Stimulated activated naive CD8-positive, alpha-beta T cell treated with anti-CD3 and anti-CD28 coated beads, Interleukin-15, amount 100 ng/mL, for 72 hours (primary cell): ENCODE measurements at places on chromosomes 13 and 19.

GRCh38 chr13:110499621-110500281, 61.8 kb downstream of the RAB20 start:
- DNase-seq = no peak

DNA sequence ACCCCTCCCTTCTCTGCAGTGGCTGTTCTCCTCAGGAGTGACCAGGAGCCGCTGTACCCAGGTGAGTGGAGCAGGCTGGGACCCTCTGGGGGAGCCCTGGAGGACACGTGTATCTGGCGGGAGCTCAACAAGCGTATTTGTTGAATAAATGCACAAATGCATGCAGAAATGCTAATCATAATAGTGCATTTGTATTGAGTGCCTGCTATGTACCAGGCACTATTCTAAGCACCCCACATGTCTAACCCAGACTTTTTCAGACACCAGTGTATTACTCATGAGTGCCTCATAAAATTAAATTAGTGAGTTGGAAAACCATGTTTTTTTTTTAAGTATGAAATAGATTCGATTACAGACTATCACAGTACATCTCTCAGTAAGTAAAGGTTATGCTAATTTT, 7.9 kb downstream of the HPN start:
- no peak for DNase-seq

GRCh38 chr13:75547917-75548316, 1.7 kb upstream of the UCHL3 start:
- DNase-seq = no peak

DNA sequence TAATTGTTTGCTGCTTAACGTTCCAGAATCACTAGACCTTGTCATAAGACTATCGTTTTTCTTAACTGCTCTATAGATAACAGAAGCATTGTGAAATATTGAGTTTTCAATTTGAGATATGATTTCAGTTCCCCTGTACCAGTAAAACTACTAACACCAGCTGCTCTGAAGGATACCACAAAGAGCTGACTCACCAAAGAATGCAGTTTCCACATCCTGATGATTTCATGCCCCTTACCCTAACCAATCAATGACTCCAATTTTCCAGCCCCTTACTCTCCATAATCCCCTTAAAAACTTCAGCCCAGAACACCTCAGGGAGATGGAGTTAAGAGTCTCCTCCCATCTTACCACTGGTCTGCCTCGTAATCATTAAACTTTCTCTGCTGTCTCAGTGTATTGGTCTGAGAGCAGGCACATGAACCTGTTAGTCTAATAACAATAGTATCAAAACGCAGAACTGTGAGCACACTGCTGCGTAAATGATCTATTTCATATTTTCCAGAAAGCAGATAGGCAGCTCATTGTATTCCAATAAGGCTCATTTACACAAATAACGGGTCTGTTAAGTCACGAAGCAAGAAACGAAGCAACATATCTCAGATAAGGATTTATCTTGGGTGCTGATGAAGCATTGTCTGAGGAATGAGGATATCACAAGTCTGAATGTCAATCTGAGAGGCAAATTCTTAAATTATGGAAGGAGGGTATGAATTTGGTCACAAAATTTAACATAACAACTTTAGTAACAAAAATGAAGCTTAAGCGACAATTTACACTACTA, 14.1 kb upstream of the CCNA1 start:
- no peak for DNase-seq

DNA sequence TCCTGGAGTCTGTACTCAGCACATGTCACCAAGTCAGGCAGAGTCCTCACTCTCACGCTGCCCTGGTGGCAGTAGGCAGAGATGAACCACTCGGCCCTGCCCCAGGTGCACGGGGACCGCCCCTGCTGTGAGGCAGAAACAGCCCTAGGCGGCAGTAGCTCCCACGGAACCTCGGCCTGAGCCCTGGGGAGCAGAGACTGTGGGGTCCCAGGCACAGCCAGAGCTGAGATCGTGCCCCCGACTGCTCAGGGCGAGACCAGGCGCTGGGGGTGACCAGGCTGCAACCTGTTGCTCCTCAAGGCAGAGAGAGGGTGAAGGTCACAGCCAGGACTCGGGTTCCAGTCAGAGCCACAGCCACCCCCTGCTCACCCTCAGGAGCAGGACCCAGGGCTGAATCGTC, 34.9 kb downstream of the AP1M1 start:
- no peak for DNase-seq

- DNase-seq = no peak
Observed at GRCh38 chr13:47555235-47555634, 445.8 kb downstream of the SUCLA2 start.

- no peak for DNase-seq
Observed at GRCh38 chr13:33015241-33015668, 968 bp upstream of the KL start.

GRCh38 chr13:95541911-95542474, 10.5 kb upstream of the CLDN10 start:
- no peak for DNase-seq

GRCh38 chr19:4388337-4389063, 11.8 kb downstream of the SH3GL1 start:
- DNase-seq = no peak

DNA sequence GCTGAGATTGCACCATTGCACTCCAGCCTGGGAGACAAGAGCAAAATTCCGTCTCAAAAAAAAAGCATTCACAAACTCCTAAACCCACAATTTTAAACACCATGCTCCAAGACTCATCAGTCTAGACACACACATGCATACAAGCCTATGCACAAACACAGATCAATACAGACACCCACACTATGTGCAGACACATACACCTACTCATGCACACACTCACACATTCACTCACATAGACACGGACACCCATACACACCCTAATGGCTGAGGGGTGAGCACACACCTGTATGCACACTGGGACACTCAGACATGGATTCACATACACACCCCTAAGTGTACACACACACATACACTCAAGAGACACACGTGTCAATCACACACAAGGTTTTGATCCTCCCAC, 9.3 kb downstream of the PNMA8B start:
- DNase-seq = no peak

DNA sequence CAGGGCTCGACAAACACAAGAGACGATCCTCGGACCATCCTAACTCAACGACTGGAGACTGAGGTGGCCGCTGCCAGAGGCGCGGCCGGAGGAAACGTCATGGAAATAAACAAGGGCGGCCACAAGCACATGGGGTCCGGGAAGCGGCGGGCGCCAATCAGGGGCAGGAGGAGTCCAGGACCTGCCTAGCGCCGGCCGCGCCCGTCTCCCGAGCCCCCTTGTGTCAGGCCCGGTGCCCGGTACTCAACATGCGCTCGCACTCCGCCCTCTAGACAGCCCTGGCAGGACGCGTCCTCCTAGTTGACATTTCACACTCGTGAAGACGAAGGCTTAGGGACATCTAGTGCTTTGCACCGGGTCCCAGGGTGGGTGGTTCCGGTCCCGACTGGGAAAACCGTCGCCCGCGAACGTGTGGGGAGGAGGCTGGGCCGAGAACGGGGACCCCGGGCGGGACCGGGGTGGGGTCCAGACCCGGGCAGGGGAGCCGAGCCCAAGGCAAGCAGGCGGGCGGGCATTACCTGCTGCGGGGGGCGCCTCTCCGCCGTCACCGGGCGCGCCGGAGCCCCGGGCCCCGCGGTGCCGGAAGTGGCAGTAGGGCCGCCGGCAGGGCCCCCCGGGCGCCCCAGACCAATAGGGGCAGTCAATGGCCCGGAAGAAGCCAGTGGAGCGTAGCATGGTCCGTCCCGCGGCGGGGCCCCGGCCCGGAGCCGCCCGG, 442 bp downstream of the REXO1 start:
- DNase-seq = no peak

GRCh38 chr19:1093811-1094553, 1.2 kb downstream of the POLR2E start:
- no peak for DNase-seq

DNA sequence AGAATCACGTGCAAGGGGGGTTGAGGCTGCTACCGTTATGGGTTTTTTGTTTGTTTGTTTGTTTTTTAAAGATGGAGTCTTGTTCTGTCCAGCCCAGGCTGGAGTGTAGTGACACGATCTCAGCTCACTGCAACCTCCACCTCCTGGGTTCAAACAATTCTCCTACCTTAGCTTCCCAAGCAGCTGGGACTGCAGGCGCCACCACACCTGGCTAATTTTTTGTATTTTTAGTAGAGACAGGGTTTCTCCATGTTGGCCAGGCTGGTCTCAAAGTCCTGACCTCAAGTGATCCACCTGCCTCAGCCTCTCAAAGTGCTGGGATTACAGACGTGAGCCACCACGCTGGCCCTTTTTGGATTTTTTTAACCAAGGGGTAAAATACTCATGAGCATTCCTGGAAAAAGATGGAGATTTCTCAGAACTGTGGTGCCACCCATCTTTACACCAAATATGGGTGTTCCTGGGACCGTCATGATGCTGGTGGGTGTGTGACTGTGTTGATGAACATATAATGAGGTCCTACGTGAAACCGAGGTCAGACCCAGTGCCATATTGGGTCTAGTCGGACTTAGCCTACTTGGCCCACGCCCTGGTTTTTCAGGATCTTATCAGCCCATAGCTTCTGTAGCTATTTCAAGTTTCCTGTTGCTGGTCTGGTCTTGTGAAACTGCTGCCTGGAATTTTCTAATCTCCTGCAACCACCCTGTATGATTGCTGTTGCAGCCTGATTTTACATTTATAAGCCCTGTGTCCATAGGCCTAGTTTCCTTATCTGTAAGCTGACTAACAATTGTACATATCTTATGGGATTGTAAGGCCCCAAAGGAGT, 6.2 kb downstream of the PPP1R15A start:
- DNase-seq = peak; percentile 47

DNA sequence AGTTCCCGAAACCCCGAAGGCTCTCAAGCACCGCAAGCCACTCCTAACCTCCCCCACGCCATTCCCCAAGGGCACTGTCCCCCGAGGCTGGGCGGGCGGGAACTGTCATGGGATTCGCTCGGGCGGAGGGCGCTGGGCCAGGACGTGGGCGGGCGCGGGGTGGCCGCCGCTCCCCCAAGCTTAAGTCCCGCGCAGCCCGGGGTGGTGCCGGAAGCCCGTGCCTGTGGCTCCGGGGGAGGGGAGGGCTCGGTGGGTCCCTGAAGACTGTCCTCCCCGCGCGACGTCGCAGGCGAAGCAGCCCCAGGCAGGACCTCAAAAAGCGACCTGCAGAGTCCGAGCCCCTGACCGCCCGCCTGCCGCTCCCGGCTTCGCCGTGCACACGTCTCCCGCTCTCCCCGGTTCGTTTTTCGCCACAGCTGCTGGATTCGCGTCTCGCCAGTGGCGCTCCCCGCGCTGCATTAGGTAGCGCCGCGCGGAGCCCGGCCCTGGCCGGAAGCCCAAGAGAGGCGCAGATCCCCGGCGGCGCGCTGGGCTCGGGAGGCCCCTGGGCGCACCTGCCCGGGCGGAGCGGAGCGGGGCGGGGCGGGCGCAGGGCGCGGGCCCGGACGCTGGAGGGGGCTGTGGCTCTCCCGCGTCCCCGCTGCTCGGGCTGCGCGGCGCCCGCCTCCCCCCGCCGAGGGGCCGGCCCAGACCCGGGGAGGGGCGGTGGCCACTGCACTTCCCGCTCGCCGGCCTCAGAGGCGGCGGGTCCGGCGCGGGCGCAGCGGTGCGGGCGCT, at the start of gene FARP1:
FARP1 (plus strand) TSS at position 715 of the 777 bp plus-strand sequence. CDS start 70,149 bp downstream, outside the sequence.
- DNase-seq = peak; percentile 59

DNA sequence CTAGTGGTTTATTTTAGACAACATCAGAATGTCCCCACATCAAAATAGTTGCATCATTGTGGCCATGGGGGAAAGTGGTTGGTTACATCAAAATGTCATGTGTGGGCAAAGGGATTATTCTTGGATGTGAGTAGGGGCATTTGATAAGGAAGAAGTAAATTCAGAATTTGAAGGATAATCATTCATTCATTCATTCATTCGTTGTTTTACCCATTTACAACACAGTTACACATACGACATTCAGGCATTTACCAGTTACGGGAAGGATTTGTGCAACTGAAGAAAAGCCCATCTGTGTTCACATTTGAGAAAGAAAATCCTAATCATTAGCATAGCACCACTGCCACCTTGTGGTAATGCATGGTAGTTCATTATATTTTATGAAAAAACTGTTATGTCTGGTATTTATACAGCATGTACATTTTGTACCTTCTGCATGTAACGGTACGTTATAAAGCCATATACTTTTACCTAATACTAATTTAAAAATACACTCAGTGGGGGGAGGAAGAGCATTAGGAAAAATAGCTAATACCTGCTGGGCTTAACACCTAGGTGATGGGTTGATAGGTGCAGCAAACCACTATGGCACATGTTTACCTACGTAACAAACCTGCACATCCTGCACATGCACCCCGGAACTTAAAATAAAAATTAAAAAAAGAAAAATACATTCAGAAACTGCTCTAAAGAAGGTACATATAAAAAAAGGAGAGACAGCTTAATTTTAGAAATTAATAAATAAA, 62.1 kb downstream of the DGKH start:
- peak; percentile 35 for DNase-seq

DNA sequence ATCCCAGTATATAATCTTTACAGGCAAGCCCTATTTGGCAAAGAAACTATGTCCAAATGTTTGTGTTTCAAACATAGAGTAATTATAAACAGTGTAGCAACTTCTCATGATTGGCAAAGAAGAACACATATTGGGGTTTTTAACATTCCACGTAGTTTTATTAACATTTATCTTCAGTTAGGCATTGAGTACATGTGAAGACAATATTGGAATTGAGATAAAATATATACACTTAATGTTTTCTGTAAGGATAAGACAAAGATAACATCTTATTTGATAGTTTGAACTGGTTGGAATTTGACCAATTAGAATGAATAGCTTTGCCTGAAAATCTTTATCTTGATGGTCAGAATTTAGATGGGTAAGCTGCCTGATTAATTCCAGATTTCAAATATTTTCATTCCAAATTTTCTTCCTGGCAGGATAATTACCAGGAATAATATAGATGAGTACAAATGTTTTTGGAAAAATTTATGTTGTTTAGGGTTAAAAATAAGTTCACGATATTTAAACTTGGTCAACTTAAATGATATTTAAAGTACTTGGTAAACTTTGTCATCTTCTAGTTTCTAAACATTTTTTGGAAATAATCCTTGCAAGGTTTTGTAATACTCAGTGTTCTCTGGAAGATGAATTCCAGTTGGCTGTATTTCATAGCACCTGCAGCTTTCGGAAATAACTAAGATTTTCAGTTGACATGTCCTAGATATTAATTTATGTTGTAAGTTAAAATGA, 536.5 kb upstream of the SPRY2 start:
- no peak for DNase-seq

GRCh38 chr13:38530492-38530891, 156.4 kb upstream of the FREM2 start:
- DNase-seq = no peak

GRCh38 chr13:95703576-95703975, 26.6 kb downstream of the DNAJC3 start:
- DNase-seq = no peak
